ENCODE measurements at places on chromosomes 7 and 10.

GRCh38 chr7:133861876-133862275 is 265.3 kb upstream of the LRGUK start:
- DNase-seq = no peak

DNA sequence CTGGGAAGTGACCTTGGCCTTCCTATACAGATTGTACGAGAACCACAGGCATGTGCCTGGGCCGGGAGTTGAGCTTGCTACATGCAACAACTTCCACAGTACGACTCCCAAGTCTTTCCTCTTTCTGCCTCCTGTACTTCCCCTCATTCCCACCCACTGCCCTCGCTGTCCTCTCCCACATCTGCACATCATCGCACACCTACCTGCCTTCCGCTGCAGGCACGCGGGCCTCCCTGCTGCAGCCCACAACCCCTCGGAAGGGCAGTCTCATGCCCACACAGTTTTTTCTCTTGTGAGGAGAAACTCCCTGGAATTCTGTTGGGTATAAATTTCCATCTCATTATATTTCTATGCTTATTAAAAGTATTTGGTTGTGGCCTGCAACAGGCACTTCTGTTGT is 117.2 kb downstream of the ACTR3B start:
- DNase-seq = no peak

DNA sequence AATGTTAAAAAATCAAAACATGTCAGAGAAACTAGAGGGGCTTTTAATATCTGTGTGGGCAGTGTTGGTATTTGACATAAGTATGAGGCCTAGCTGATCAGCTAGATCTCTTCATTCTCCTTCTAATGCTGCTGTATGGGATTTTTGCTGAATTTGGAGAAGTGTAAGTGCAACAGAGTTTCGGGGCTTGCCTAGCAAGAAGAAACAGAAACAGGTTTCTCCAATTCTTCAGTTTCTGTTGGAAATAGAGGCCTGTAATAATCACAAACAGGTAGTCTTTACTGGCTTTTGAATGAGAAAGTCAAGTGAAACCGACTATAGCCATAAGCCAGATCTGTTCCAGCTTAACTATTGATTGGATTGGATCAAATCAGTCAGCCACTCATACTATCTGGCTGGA is 96.4 kb upstream of the PCLO start:
- DNase-seq = no peak

GRCh38 chr7:50956522-50957155 is 173.9 kb upstream of the GRB10 start:
- DNase-seq = no peak

- peak; percentile 95 for DNase-seq
Observed at GRCh38 chr7:18352339-18353255, 143.0 kb upstream of the HDAC9 start.

- no peak for DNase-seq
Observed at GRCh38 chr7:89934101-89934500, 220.2 kb upstream of the STEAP1 start.

DNA sequence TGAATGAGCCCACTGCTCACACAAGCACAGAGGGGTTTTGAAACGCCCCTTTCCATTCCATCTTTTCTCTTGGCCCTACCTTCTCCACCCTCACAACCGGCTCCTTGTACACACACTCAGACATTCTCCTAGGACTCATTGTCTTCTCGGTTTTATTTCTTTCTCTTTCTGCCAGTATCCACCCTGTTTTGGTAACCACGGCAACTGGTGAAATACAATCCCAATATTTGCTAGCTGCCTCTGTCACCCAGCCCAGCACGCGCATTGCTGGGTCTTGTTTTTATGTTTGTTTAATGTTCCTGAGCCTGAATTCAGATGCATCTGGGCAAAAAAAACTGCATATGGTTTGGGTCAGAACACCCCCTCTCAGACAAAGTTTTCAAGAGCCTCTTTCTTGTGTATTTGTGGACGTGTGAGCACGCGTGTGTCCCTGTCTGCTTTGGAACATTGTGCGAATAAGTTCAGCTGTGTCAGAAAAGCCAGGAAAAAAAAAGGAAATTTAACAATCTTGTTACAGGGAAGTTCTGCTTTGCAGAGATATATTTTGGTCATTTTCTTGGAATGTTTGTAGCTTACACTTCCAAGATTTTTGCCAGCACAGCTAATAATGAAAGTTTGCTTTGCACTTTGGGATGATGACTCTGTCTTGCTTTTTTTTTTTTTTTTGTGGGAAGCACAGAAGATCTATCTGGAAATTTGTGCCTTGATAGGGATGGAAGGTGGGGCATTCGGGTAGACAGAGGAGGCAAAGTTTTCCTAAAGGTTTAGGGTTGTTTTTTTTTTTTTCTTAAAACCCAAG is 225.9 kb downstream of the TRIL start:
- peak; percentile 52 for DNase-seq

DNA sequence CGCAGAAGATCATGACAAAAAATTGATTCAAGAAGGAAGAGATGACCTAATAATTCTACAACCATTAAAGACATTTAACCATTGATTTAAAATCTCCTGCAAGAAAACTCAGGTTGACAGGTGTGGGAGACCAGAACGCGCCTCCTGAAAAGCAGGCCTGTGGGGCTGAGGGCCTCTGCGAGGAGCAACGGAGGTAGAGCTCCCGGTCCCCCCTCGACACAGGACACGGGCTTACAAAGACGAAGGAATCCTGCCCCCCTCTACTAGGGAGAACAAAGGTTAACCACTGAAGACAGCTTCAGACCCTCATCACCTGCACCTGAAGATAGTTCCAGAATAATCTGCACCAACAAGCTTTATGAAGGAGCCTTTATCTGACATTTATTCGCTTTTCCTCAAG is 55.9 kb upstream of the INPP5A start:
- no peak for DNase-seq

GRCh38 chr10:131495224-131495623 is 183.7 kb upstream of the TCERG1L start:
- DNase-seq = no peak

Measured in H4 (cell line).